ENCODE measurements at places on chromosomes 3 and 15.

GRCh38 chr3:151382671-151383070 is 1.9 kb downstream of the P2RY12 start:
- no peak for DNase-seq

DNA sequence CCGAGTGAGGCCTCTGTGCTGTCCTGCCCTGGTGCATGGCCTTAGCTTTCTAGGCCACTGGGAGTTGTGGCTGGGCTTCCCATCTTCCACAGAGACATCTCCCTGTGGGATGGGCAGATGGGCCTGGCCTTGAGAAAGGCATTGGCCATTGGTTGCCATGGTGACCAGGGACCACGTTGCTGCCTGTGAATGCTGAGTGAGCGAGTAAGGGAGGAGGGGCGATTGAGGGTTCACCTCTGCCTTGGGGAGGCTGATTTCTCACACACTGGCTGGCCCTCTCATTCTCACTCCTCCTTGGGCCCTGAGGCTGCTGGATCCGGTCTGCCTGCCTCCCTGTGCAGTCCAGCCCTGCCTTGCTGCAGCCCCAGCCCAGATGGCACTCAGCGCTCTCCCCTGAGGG is 26.4 kb upstream of the DOCK3 start:
- DNase-seq: no peak

DNA sequence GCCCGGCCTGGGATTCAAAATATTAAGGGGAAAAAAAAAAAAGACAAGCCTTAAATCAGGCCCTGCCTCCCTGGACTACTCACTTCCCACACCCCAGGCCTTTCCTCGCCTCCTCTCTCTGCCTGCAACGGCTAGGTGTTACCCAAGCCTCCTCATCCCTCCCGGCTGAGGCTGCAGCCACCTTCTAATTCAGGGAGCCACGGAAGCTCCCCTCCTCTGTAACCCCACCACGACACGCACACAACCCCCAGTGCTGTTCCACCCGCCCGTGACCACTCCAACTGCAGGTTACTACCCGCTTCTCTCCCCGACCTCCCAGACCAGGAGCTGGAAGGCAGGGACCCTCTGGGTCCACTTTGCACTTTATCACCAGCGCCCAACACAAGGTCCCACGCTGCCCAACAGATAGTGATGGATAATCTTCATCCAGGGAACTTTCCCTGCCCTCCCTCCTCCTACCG is 936 bp downstream of the KIF7 start:
- no peak for DNase-seq

GRCh38 chr3:187066228-187066995 is 72.9 kb downstream of the RPL39L start:
- no peak for DNase-seq

DNA sequence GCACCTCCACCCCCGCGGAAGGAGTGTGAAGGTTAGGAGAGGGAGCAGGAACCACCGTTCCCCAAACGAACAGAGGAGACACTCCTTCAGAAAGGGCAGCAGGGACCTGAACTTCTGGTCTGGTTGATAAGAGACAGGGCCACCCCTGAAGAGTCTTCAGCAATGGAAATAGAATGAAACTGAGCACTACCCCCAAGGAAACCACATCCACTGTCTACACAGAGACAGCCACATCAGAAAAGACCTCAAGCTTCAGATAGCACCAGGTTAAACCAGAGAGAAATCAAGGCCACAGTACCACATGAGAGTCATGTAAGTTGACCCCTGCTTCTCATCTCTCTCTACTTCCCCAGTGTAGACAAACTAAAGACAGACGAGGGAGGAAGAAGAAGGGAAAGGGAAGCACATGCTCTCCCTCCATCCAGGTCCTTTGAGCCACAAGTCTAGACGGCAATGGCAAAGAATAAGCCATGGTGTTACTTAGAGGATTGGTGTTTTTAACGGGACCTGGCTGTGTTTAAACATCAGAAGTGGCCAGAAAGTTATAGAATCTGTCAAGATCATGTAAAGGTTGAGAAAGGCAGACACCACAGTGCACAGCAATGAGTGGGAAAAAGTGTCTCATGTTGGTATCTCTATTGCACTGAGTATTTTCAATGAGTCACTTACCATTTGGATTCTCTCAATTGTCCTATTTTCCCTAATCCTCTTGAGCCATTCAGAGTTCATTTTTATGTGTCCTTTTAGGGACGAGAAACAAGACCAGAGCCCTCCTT is 31.4 kb upstream of the CTNNB1 start:
- DNase-seq: no peak

DNA sequence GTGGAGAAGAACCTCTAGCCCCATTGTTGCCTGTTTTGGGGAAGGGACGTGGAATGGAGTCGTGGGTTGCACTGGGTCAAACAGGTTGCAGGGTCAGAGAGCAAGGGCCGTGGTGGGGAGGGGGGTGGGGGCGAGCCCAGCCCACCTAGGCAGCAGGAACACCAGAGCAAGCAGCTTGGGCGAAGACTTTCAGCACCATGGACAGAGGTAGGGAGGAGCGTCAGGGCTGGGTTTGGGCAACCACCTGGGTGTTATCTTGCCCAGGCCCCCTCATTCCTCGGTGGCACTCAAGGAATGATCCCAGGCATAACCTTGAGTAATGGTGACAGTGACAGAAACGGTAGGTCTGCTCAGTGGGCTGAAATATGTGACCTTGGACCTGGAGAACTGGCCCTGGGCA is 45.9 kb upstream of the TMEM115 start:
- DNase-seq: no peak

- DNase-seq: no peak
Observed at GRCh38 chr3:21573291-21573690, 177.7 kb downstream of the ZNF385D start.

- no peak for DNase-seq
Observed at GRCh38 chr3:9862391-9863057, 17.5 kb downstream of the CIDEC start.

DNA sequence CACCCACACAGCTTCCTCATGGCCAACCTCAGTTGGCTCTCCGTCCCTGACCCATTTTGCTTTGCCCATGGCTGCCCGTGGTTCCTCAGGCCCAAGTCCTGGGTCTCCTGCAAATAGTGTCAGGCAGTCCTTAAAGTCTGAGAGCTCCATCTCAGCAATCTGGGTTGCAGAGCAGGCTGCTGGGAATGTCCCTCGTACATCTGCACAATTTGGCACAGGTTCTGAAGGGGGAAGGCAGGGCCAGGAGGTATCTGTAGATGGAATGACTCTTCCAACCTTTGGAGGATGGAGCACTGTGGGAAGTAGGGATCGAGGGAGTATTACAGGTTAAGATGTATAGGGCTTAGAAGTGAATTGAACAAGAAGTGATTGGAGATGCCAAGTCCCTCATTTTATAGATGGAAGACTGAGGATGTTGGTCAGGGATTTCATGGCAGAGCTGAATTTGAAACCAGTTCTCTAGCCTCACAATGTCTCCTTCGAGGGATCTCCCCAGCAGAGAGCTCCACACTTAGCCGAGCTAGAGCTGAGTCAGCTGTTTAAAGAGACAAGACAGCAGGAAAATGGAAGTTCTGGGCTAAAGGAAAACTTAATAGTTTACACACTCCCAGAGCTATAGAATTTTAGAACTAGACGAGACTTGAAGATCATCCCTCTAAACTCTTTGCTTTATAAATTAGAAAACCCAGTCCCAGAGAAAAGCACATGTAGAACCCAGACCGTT is 9.2 kb downstream of the CKMT1A start:
- no peak for DNase-seq

- DNase-seq: no peak
Observed at GRCh38 chr3:105899516-105899915, 30.7 kb upstream of the CBLB start.

- DNase-seq: no peak
Observed at GRCh38 chr3:43086460-43087165, 19.3 kb downstream of the POMGNT2 start.

- no peak for DNase-seq
Observed at GRCh38 chr3:15092686-15093085, 6.3 kb downstream of the RBSN start.

DNA sequence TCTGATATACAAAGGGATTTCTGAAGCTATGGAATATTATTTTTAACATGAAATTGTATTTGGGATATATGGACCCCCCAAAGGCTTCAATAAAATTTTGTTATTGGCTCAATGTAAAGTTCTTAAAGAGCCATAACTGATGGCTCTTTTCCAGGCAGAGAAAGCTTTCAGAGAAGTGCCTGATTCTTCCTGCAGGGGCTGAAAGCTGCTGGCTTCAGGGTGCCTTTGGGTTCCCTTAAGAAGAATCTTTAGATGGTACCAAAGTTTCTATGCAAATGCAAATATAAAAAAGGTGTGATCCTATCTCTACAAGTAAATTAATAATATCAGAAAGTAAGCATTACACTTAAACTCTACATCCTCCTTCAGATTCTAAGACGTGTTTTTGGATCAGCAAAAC is 72.6 kb downstream of the NR2F2 start:
- no peak for DNase-seq
